ENCODE measurements at places on chromosomes 16 and 17. TPM values are rescaled to one million over a fixed set of nuclear protein-coding genes. Genes with fewer than 3 reads are reported as not detected.

GRCh38 chr16:85954927-85955519 is 56.1 kb downstream of the IRF8 start:
- H3K36me3 ChIP-seq = no peaks in the 10 kb centered on the region
- DNase-seq = no peak

Gene KRTAP17-1
- total RNA-seq = not detected

Gene ACSM2A
- total RNA-seq = not detected

Gene AGRP
- not detected for total RNA-seq
